ENCODE measurements at places on chromosomes 3 and 15.
A peak's percentile ranks its signal among the peaks of the same experiment; 100 is the strongest.

GRCh38 chr3:43540624-43541023, 81.2 kb downstream of the ANO10 start:
- DNase-seq: no peak

GRCh38 chr3:44501971-44502370, 24.5 kb upstream of the ZNF445 start:
- DNase-seq: no peak

DNA sequence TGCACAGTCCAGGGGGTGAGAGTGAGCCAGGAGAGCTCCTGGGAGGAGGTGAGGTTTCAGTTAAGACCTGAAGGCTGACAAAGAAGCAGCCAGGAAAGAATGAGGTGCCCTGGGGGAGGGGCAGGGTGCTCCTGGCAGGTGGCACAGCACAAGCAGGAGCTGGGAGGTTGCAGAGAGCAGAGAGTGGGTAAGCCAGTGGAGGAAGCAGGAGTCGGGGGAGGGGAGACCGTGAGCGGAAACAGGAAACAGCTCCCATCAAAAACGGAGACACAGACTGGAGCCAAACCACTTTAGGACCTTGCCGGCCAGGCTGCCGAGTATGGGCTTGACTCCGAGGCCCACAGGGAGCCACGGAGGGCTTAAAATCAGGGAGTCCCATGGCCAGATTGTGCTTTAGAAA, 12.1 kb upstream of the FBLN2 start:
- DNase-seq: no peak

GRCh38 chr15:70783041-70783440, 19.7 kb upstream of the UACA start:
- no peak for DNase-seq

DNA sequence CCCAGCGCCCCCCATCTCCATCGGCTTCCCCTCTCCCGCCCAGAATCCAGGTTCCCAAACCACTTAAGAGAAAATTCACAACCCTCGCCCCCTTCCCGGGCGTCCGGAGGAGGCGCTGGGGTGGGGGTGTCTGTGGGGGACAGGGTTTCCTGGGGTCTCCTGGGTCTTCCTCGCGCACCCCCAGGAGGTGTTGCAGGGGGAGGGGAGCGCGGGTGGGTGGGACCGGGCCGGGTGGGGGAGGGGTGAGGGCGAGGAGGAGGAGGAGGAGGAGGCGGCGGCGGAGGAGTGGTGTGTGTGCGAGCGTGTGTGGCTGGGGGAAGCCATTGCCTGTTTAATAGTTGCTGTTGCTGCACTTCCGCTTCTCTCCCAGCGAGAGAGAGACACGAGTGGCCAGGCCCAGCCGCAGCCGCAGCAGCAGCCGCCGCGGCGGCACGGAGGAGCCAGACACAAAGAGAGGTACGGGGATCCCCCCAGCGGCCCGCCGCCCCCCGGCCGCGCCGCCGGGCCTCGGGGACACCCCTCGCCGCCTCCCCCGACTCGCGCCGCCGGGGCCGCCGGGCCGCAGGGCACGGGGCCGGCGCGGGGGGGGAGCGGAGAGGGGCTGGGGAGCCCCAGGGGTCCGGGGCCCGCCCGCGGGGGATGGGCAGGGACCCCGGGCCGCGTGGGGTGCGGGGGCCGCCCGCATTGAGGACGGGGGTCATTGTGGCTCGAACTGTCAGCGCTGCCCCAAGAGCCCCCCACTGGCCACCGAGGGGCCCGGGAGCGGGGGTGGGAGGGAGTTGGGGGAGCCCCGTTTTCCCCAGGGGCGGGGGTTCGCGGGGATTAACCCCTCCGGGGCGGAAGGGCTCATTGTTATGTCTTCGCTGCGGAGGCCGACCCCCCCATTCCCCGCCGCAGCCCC, at the start of gene UBE2E1:
UBE2E1 (plus strand) TSS at position 323 of the 901 bp plus-strand sequence. CDS start 1,315 bp downstream, outside the sequence.
- DNase-seq: peak; percentile 77

GRCh38 chr15:69351884-69352283, 53.2 kb downstream of the PAQR5 start:
- no peak for DNase-seq

DNA sequence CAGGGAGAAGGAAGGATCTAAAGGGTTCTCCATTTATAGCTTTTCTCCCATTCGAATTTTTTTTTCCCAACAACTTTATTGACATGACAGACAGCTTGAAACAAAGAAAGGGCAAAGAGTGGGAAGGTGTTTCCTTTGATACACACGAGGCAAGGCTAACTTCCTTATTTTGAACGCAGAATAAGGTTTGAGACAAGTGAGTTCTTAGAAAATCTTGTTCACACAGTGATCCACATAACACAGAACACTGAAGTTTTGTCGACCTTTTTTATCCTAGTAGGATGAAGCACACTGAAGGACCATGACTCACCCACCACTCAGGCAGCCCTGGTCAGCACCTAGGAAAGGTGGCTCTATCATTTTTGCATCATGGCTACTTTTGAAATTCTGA, 425.8 kb upstream of the MDFIC2 start:
- DNase-seq: no peak

DNA sequence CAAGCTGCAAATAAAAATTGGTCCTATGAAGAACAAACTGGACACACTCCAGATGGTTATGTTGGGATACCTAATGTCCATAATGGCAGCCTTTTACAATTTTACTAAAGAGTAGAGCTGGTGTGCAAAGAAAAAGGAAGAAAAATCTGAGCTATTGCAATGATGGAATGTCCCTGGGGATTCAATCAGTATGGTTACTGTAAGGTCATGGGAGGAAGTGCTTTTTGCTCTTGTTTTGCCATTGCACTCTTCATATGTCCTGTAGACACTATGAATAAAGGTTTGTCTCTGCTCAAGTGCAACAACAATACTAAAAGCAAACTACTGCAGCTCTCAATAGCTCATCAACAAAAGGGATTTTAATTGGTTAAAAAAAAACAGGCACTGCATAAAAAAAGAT, 5.4 kb downstream of the PFN2 start:
- DNase-seq: no peak

DNA sequence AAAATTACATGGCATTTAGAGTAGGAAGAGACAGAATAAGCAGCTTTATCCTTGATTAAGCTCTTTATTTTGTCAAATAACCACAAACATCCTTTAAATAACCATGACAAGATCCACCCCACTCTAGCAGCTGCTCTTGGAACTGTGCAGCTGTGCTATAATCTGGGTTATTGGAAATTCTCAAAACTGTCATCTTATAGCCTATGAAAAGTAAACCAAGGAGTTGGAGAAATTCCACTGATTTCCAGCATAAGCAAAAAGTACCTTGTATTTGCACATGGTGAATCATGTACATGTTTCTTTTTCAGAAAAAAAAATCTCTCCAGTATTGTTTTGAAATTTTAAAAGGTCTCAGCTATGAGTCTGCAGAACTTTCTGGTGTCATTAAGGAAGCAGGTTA, 88.8 kb upstream of the ABI3BP start:
- DNase-seq: no peak

GRCh38 chr3:112873632-112874031, 27.0 kb upstream of the CD200R1L start:
- no peak for DNase-seq

DNA sequence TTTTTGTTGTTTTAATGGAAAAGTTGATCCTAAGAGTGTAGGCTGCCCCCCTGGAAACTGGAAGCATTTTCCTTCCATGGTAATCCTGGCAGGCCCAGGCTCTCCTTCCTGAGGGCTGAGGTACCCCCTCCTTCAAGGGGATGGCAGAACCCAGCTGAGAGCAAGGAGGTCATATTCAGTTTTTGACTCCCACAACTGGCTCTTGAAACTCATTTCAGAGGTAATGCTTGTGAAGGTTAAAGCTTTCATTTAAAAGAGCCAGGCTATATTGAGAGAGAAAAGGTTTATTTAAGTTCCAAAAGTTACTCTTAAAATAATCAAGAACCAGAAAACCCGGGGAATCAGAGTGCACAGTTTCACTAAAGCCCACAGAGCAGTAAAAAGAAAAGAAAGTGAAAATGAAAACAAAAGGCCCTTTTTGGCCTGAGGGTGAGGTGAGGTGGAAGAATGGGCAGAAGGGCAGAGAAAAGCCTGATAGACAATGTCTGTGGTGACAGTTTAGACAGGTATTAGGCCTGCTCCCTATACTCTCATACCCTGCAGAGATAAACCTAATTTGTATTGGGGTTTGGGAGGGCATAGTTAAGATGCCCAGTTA, 47.0 kb upstream of the RBP1 start:
- no peak for DNase-seq

DNA sequence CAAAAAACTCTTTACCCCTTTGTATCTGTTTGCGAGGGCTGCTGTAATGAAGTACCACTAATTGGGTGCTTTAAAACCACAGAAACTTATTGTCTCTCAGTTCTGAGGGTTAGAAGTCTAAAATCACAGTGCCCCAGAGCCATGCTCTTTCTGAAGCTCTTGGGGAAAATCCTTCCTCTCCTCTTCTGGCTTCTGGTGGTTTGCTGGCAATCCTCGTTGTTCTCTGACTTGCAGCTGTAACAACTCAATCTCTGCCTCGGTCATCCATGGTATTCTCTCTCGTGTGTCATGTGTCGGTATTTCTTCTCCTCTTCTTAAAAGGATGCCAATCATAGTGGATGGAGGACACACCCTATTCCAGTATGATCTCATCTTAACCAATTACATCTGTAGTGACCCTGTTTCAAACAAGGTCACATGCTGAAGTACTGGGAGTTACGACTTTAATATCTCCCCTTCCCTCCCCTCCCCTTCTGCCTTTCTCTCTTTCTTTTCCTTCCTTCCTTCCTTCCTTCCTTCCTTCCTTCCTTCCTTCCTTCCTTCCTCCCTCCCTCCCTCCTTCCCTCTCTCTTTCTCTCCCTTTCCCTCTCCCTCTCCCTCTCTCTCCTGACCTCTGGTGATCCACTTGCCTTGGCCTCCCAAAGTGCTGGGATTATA, 6.5 kb upstream of the ARL8B start:
- DNase-seq: peak; percentile 48

DNA sequence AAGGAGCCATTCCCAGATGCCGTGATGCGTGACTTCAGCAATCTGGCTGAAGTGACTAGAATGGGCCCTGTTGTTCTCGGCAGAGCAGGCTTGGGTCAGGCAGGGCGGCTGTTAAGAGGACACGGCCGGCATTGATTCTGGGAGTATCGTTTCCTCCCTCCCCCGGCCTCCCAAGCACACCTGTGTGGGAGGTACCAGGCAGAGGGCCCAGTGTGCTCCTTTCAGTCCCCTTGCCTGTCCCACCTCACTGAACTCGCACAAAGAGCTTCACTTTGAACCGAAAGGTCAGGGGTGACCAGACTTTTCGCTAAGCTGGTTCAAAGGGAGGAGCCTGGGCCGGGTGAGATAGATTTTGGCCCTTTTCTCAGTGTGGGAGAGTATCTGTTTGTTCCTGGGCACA, 92.7 kb downstream of the CEMIP start:
- DNase-seq: no peak

DNA sequence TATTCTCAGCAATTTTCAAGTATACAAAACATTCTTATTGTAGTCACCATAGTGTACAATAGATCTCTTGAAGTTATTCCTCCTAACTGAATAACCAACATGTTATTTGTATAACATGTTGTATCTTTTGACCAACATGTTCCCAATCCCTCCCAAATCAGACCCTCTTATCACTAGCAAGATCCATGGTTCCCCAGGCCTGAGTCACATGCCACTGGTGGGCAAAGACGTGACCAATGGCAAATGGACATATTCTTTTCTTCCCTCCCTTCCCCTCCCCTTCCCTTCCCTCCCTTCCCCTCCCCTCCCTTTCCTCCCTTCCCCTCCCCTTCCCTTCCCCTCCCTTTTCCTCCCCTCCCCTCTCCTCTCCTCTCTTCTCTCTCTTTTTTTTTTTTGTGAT, 45.4 kb downstream of the AMOTL2 start:
- no peak for DNase-seq

DNA sequence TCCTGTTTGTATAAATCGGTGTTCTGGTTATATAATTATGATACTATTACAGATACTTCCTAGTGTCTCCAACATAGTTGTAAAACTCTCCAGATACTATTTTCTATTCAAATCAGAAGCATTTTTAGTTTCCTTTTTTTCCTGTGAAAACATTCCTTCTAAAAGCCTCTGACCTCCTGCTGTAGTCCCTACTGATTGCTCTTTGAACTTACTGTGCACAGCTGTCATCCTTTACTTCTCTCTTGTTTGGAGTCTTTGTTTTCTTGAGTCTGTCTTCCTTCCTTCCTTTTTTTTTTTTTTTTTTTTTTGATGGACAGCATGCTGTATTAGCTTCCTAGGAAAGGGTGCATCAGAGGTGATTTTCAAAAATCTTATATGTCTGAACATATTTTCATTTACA, 28.9 kb downstream of the NR2C2 start:
- DNase-seq: peak; percentile 42

DNA sequence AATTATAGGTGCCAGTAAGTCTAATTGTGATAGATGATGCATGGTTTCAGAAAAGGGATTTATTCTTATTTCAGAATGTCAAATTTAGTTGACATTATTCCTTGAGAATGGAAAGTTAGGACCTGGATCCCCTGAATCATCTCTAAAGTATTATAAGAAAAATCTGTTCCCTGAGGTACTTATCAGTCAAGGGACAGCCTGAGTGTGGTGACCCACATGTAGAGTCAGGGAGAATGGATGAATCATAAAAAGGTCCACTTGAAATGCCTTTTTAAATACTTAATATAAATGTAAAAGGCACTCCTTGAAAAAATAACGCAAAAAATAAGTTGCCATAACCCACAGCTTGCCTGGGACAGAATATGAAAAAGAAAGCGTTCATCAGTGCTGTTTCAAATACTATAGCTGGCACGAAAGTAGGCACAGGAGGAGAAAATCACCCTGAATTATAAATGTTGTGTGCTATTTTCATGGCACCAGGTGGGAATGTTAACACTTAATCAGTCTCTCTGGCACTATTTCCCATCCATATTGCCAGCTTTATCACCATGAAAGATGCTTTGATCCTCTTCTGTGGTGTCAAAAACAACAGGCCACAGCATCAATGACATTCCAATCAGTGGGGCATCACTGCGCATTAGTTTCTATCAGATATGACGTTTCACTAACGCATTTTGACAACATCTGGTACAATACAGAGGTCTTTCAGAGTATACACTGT, 208.5 kb downstream of the EPHA3 start:
- DNase-seq: no peak

GRCh38 chr15:32981536-32981935, 213.0 kb downstream of the FMN1 start:
- DNase-seq: no peak

DNA sequence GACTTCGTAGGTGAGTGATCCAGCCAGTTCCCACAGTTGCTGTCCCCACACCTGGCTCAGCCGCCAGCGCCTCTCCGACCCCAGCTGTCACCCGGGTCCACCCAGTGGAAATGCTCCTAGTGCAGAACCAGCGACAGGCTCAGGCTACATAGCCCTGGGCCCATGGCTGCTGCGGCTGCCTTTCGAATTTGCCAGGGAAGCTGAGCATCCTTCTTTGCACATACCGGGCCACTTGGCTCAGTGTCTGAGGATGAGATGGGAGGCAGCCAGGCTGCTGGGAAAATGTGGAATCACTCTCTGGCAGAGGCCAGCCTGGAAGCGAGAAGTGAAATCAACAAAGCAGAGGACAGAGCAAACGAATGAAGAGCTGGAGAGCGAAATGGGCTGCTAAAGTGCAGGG, 80.1 kb downstream of the ST8SIA2 start:
- DNase-seq: no peak

Data from A673 (cell line).